M059J (cell line): ENCODE measurements at places on chromosomes 11 and 22. TPM values are rescaled to one million over a fixed set of nuclear protein-coding genes. Genes with fewer than 3 reads are reported as not detected.
A peak's percentile ranks its signal among the peaks of the same experiment; 100 is the strongest.

GRCh38 chr22:37051391-37052385, at the start of gene KCTD17:
KCTD17 (plus strand) TSS chr22:37051742; CDS start chr22:37051761, 19 bp downstream.
- DNase-seq = peak; percentile 54

GRCh38 chr11:96188243-96189006, 154.6 kb downstream of the MAML2 start:
- DNase-seq = peak; percentile 88

GRCh38 chr11:102573851-102574250, 43.3 kb upstream of the MMP7 start:
- peak; percentile 62 for DNase-seq

DNA sequence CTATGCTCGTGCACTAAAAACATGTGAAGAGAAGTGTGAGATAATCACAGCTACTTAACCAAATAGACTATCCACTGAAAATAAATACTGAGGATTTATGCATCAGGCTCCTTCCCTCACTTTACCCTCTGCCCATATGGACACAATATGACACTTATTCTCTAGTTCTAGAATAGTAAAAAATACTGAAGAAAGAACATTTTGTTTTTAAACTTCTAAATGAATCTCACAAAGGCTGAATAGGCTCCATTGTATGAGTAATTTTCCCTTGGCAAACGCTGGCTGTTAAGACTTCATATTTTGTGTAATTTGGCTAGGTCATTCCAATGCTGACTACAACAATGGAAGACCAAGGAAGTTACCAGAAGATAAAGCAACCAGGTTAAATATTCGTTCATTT, 9.9 kb downstream of the HPS5 start:
- DNase-seq = peak; percentile 18

GRCh38 chr11:79438631-79439409, 2.0 kb downstream of the TENM4 start:
- peak; percentile 66 for DNase-seq

GRCh38 chr11:34859496-34859895, 56.7 kb downstream of the APIP start:
- no peak for DNase-seq

DNA sequence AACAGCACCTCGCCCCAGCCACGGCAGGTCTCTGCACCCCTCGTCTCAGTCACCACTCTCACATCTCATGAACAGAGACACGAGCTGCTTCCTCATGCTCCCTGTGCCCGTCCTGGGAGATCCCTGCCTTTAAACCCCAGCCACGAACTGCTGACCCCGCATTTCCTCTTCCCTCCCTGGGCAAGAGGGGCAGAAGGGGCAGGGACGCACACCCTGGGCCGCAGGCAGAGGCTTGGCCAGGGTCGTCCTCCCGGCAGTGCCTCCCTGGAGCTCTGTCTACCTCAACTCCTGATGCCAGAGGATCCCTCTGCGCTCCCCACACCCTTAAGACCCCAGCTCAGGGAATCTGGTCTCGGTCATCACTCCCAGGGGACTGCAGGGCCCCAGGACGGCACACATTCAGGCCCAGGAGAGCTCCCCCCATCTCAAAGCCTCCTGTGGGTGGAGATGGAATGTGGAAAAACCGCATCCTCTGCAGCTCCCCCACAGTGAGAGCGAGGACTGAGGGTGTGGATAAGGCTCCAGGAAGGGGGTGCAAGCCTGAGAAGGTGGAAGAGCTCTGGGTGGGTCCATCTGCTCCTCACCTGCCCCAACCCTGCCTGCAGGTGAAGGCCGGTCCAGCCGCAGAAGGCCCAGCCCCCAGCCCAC, 1.2 kb downstream of the BID start:
- peak; percentile 67 for DNase-seq

- DNase-seq = no peak
Observed at GRCh38 chr11:117618982-117619355, 178.0 kb downstream of the DSCAML1 start.

DNA sequence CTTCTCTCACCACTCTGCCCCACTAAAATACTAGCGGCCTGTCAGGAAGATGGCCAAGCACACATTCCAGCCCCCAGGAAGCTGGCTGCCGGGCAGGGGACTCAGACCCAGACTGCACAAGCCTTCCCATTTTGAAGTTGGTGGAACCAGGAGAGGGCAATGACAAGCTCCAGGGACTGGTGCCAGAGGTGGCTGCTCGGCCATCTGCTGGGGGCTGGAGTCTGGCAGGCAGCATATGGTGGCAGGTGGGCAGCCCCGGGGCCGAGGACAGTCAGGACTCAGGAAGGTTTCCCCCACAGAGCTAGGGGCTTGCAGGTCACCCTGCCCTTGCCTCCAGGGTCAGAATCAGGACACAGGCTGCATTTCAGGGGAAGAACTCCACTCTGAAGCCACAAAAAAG, 22.6 kb downstream of the KCNJ5 start:
- no peak for DNase-seq

GRCh38 chr11:3894128-3894731, 38.8 kb downstream of the STIM1 start:
- peak; percentile 59 for DNase-seq

DNA sequence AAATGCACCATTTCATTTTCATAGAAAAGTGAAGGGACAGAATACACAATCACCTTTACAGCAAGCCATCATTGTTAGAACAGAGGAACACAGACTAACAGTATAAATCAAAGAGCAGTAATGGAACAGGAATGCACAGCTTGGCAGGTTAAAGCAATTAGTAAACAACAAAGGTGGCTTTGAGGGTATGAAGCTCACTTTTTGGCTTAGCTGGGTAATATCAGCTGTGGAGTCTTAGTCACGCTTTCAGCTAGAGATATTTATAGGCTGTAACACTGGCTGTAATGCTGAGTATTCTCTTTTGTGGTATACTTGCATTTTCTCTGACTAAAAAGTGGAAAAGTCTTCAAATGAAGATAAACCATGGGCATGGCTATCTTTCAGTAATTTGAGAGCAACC, 1780.5 kb downstream of the LRRC4C start:
- DNase-seq = peak; percentile 77

- peak; percentile 10 for DNase-seq
Observed at GRCh38 chr11:102546427-102546826, 15.9 kb upstream of the MMP7 start.

Gene YAP1
- 61.6 and 79.6 TPM in 2 replicates for total RNA-seq

Gene ZW10
- 32.8 and 43.2 TPM in 2 replicates for total RNA-seq

Gene SIPA1
- 8.7 and 22.7 TPM in 2 replicates for total RNA-seq

Gene SPDYC
- total RNA-seq = not detected in 2 replicates

Gene DEFB108B
- not detected in 2 replicates for total RNA-seq

Gene OR4D5
- not detected in 2 replicates for total RNA-seq
